Posterior vena cava (tissue), 2 donors: ENCODE measurements at places on chromosomes 7 and 10.

- DNase-seq = peak; percentile 97
Observed at GRCh38 chr7:74033372-74034311, 5.7 kb downstream of the ELN start.

- no peak for DNase-seq
Observed at GRCh38 chr7:41977151-41977651, 259.8 kb downstream of the GLI3 start.

DNA sequence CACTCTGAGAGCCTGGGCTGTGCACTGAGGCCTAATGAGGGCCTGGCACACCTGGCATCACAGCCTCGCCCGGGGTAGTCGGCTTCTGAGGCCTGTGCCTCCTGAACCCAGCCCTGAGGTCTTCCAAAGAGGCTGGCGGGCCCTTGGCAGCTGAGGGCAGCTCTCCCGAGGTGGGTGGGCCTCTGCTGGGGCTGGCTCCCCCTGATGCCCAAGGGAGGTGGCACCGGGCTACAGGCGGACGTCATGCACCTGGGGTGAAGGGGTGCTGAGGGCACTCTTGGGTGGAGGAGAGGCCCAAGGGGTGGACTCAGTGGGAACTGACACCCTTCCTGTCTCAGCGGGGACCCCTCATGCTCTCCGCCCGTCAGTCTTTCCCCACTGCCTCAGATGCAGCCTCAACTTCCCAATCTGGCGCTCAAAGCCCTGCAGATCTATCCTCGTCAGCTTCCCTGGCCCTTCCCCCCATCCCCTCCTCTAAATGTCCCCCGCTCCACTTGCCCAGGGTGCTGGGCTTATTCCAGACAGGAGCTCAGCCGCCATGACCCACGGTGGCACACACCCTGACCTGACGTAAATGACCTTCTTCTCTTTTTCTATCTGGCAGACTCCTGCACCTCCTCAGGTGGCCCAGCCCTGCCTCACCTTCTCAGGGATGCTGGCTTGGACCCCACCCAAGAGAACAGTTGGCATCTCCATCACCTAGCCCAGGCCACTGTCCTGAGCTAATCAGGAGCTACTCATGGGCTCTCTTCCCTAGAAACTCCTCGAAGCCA lies 38.2 kb downstream of the MYL10 start:
- peak; percentile 62 for DNase-seq

- peak; percentile 91 for DNase-seq
Observed at GRCh38 chr10:22340329-22341189, 4.7 kb upstream of the SPAG6 start.

DNA sequence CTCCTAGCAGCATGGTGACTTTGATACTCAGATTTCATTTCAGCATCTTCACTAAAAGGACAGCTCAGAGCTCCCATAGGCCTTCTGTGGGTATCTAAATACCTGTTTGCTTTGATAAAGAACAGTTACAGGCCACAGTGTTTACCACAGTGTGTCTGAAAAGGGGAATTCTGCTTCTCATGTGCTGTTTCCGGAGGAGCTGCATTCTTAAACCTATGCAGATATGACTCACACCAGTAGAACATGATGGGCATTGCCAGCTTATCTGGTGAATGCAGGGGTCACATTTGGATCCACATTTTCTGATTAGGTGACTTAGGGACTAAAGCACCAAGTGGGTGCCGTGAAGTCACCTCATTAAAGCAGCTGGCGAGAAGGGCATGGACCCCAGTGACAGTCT lies 52.6 kb downstream of the TRRAP start:
- no peak for DNase-seq

DNA sequence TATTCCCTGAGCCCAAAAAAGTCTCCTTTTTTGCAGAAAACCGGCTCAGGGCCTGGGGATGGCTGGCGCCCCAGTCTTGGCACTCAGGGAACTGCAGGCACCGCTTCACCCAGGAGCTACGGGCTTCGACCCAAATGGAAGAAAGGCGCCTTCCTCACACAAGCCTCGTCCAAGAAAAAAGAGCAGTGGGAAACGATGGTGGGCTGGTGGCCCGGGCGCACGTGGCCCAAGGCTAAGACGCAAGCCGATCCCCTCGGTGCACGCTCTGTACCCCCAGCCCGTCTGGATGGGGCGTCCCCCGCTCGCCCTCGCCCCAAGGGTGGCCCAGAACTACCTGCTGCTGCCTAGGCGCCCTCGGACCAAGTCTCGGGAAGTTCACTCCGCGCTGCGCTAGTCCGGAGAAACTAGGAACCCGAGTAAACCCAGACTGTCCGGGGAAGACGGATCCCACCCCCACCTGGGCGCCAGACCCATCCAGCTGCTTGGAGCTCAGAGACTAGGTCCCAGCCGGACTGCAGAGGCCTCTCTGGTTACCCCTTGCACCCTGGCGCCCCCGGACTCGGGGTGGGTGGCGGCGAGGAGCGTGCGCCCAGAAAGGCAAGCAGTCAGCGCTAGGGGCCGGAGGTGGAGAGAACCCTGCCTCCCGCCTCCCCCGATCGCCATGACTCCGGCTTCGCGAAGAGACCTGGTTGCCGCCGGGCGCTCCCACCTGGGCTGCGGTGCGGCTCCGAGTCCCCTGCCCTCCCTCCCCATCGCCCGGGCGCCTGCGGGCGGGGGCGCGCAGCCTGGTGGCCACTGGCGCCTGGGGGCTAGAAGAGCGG lies 76.4 kb downstream of the CALN1 start:
- no peak for DNase-seq

DNA sequence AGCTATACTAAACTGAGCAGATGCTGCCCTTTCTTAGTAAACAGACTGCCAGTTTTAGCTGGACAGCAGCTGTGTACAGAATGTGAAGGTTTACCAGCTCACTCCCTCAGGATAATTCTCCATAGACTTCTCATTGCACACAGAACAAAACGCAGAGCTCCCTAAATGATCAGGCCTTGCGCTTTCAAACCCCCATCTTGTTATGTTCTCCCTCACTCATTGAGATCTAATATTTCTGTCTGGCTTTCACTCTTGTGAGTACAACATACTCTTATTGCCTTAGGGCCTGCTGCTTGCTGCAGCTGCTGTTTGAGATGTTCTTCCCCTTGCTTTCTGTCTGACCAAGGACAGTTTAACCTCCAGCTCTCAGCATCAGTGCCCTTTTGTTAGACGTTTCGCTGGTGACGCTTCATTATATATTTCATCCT lies 17.3 kb downstream of the VWDE start:
- DNase-seq = no peak

DNA sequence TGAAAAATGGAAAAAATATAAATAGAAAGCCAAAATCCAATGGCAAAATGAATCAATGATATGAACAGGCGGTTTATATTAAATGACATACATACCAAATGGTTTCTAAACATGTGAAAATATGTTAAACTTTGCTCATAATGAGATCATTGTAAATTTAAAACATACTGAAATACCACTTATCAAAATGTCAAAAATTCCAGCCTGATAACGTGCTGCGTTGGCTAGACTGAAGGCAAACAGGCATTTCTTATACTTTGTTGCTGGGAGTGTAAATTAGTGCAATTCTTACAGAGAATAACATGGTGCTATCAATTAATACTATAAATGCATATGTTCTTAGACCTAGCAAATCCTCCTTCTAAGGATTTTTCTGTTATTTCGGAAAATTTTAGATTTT lies 225.8 kb upstream of the FAM3C start:
- DNase-seq = no peak

DNA sequence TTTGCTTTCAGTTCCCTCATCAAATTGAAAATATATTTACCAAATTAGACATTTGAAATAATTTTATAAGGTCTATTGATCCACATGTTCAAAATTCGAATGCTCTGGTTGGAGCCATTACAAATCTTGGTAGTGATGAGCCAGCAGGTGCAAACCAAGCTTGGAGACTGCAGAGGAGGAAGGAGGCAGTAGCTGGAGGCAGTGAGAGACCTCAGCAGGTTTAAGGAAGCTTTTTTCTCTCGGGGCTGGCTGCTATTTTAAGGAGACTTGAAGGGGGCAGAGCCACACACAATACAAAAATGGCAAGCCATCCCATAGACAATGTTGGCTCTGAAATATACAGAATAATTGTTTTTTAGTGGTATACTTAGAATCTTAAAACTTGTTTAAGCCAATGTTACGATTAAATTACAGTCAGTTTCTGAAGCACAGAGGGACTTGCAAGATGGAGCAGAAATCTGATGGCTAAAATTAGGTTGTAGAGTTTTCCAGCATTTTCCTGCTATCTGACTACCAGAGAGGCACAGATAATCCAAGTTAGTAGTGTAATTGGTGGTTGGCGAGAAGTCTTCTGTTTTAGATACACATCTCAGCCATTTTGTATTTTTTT lies 185.8 kb downstream of the SNX10 start:
- DNase-seq = no peak

- DNase-seq = no peak
Observed at GRCh38 chr7:2173189-2173827, 59.4 kb downstream of the MAD1L1 start.

DNA sequence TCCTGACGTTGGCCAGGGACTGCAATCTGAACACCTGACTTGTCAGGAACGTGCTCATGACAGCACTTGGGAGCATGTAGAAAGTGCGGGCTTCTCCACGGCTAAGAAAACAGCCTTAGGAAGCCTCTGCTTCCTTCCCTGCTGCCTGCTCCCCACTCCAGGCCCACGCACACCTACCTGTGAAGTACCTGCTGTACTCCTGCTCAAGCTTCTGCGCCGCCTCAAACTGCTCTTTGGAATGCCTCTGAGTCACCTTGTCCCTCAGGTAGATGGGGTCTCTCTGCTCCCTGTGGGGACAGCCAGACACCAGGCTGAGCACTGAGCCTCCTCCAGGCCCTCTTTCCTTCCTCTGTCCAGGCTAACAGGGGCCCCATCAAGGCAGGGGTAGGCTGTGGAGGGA lies 132.7 kb downstream of the DLG5 start:
- DNase-seq = peak; percentile 70

GRCh38 chr10:99604862-99605261 lies 15.4 kb downstream of the SLC25A28 start:
- no peak for DNase-seq

DNA sequence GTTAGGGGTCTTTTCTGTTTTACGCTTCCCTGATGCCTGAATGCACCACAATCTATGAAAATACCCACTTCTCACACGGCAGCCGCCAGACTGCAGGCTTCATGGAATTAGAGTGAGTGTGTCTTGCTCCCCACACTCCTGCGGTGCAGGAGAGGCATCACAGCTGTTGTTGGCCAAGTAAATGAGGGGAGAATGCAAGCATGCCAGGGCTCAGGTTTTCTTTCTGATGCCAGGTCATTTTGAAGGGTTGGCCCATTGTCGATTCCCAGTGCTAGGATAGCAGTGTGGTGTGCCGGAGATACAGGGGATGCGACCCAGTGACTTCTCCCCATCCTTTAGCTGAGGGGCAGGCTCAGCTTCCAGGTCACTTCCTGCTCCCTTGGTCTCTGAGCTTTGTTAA lies 16.3 kb downstream of the CXCL12 start:
- DNase-seq = peak; percentile 20

- no peak for DNase-seq
Observed at GRCh38 chr7:154769527-154769926, 233.4 kb downstream of the PAXIP1 start.
